ENCODE measurements at places on chromosomes 3 and 15.

DNA sequence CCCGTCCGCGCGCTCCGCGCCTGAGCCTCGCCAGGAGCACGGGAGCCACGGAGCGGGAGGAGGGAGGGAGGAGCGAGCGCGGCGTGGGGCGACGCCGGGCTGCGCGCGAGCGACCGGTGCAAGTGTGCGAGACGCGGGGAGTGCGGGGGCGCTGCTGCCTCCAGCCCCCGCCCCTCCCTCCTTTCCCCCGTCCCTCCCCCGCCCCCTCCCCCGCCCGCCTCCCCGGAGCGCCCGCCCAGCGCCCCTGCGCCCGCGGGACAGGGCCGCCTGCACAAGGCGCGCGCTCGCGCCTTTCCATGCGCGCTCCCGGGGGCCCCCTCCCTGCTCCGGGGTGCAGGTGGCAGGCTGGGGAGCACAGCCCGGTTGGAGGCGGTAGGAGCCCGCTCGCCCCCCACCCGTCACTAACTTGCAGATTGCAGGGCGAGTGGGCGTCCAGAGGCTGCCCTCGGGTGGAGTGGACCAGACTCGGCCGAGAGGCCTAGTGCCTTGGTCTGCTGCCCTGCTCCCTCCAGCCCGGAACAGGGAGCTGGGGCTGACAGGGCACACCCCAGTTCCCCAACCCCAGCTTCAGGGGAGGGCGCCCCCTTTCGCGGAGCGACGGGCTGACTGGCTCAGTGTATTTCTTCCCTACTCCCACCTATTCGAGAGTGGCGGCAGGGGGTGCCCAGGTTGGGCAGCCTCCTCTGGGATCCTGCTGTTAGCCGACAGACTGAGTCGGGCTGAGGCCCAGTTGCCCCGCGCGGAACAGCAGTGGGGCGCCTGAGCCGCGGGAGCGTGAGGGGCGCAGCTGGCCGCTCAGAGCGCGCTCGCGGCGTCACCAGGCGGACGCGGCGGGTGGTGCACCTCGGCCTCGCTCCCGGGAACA lies at the start of gene WNT7A:
Gene WNT7A, minus strand, starts transcription at position 126 of the 865 bp plus-strand sequence. CDS start 255 bp downstream, outside the sequence.
- DNase-seq: peak; percentile 59

- no peak for DNase-seq
Observed at GRCh38 chr15:40584191-40584590, 9.9 kb upstream of the KNL1 start.

DNA sequence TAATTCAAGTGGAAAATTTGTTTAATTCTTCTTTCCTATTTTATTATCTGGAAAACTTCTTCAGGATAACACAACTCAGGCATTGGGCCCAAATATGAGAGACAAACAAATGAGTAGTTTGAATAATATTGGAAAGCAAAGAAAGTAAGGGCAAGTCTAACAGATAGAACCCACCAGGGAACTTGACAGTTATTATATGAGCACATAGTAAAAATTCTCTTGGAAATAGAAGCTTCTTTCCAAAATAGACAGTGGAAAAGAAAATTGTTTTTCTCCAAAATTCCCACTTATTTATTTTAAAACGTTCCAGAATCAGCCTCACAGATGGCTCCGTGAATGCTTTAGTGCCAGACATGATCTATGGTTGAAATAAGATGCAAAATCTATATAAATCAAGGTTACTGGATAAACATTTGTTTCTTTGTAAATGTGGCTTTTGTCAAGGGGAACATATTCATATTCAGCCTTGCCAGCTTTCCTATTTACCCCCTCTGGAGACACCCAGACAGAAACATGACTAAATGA lies 23.9 kb downstream of the LDHAL6B start:
- DNase-seq: no peak

DNA sequence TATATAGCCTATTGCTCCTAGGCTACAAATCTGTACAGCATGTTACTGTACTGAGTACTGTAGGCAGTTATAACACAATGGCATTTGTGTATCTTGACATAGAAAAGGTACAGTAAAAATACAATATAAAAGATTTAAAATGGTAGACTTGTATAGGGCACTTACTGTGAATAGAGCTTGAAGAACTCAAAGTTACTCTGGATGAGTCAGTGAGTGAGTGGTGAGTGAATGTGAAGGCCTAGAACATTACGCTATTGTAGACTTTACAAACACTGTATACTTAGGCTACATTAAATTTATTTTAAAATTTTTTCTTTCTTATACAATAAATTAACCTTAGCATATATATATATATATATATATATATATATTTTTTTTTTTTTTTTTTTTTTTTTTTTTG lies 140.0 kb upstream of the UBE2E1 start:
- no peak for DNase-seq

GRCh38 chr3:10284496-10284895 lies 8.3 kb downstream of the GHRL start:
- DNase-seq: no peak

GRCh38 chr3:134371542-134372324 lies 2.5 kb downstream of the AMOTL2 start:
- no peak for DNase-seq

GRCh38 chr15:52257734-52258062 lies 37.9 kb downstream of the MYO5C start:
- no peak for DNase-seq

GRCh38 chr15:90031231-90031791 lies 30.2 kb downstream of the ZNF710 start:
- no peak for DNase-seq
